Stimulated activated CD4-positive, alpha-beta T cell treated with anti-CD3 and anti-CD28 coated beads, Interleukin-15, amount 100 ng/mL, for 24 hours (primary cell): ENCODE measurements at places on chromosomes 11 and 22.

DNA sequence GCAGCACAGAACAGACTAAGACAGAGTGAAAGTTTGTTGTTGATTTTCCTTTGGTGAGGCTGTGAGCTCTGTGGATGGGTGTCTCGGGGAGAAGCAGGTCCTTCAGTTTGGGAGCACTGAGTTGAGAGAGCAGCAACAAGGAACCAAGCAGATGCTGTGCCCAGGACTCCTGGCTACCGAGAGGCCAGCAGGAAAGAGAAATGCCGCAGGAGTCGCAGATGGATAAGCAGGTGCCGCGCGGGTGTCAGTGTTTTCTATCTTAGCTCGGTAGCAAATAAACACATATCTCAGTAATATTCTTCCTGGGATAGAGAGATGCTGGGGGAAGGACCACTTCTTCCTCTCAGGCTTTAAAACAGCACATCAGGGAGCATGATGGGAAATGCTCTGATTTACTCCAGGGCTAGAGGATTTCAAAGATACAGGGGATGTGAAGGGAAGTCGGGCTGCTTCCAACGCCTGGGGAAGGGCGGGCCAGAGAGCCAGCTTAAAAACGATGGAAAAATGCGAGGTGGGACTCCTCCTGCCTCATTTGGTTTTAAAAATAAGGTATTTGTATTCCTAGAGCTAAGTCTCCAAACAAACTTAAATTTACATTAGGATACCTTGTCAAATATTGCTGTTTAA, 470.7 kb upstream of the B3GAT1 start:
- DNase-seq: no peak

- DNase-seq: no peak
Observed at GRCh38 chr11:69541001-69541285, 59.5 kb downstream of the LINC01488 start.

DNA sequence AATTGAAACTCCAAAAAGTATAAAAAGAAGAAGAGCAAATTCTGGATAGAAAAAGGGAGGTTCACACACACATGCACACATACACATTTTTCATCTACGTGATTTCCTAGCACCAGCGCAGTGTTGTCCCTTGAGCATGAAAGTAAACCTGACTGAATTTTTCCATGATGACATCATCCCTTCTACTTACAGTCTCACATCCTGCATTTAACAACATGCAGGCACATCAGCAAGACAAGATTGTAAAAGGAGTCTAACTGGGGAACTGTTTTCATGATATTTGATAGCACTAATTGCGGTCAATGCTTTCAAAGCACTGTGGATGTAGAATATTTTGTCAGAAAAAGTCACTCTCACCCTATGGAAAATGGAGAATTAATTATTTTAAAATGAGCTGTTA, 36.6 kb downstream of the GAS2 start:
- peak; percentile 18 for DNase-seq

DNA sequence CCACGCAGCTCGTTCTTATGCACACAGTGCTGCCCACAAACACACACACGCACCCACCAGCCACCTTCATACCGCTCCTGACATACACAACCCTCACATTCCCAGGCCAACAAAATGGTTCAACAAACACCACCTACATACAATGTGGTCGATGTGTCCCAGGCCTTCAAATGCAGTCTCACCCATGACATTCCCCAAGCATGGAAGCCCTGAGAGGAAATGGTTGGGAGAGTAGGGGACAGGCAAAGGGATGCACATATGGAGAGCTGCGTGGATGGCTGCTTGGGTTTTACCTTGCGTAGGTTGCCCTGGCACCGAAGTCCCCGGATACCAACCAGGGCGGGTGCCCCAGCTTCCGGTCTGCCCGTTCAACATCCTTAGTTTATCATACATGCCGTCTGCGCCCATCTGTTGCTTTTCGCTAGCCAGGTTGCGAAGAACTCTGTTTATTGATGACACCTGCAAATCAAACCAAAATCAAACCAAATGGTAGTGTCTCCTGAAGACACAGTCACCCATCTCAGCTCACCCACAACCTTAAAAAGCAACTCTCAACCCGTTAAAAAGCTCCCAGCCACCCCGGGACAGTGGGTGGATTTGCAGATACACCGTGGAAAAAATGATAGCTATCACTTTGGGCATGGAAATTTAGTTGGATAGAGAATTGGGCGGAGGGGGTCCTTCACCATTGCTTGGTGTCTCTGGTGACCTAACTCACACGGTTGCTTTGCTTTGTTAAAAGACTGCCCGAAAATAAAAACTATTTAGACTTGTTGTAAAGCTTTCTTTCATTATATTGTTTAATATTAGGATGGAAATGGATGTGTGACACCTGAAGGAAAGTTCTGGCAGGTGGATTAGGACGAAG, 10.5 kb downstream of the PAX6 start:
- no peak for DNase-seq

DNA sequence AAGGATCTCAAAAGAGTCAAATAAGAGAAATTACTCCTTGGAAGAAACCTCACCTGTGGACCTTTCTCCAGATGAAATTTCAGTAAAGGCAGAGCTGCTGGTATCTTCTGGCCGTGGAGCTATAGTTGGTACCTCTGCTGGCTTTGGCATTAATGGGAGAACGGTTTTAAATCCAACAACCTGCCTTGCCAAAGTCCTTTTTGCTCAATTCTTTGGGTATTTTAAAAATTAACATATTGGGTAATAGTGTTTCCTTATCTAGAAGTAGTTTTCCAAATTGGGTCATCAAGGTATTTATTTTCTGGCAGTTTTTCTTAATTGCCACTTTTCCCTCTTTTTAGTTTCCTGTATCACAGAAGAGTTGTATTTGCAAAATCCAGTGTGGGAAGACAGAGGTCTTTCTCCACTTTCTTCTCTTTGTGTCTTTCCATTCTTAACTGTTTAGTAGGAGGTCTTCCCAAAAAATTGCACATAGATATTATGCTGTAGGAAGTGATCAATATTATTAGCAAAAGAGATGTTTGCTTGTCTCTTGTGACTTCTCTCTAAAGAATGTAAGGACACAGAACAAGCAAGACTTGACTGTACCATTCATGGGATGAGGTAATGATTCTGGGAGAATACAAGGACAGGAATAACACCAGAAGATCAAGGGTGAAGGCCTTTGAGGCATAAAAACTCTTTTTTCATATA, at the start of gene SAA4:
Gene SAA4, minus strand, starts transcription at position 139 of the 693 bp plus-strand sequence. CDS start 876 bp downstream, outside the sequence.
- no peak for DNase-seq

GRCh38 chr22:44597616-44598015, 99.6 kb upstream of the RTL6 start:
- DNase-seq: no peak

DNA sequence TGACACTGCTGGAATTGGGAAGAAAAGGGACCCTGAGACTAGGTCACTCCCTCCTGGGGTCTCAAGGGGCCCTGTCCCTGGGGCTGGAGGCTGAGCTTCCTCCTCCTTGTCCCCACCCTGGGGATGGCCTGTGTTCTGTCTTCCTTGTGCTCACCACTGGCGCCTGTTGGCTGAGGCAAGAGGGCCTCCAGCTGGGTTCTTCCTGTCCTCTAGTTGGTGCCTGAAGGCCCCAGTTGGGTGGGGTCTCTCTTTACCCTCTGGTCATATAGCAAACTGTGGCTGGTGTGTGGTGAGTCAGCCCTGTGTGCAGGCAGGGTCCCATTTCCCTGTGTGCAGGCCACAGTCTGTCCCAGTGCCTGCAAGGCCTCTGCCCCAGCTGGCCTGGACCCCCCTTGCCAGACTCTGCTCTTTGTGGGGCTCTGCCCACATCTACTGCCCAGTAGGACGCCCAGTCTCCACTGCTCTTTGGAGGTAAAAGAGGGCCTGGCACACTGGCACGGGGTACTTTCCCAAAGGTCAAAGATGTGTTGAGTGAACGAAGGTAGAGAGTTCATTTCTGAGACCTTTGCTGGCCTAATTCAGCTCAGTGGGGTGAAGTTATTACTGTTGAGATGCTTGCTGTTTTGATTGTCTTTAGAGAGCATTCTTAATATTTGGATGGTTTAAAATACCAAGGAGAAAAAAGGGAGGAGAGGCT, 55.1 kb upstream of the CLDN5 start:
- DNase-seq: peak; percentile 19

- DNase-seq: no peak
Observed at GRCh38 chr11:106957030-106957482, 61.2 kb downstream of the GUCY1A2 start.

- DNase-seq: no peak
Observed at GRCh38 chr11:94560834-94561233, 6.3 kb upstream of the PIWIL4 start.

GRCh38 chr11:62710001-62710345, 2.5 kb downstream of the GNG3 start:
- no peak for DNase-seq

DNA sequence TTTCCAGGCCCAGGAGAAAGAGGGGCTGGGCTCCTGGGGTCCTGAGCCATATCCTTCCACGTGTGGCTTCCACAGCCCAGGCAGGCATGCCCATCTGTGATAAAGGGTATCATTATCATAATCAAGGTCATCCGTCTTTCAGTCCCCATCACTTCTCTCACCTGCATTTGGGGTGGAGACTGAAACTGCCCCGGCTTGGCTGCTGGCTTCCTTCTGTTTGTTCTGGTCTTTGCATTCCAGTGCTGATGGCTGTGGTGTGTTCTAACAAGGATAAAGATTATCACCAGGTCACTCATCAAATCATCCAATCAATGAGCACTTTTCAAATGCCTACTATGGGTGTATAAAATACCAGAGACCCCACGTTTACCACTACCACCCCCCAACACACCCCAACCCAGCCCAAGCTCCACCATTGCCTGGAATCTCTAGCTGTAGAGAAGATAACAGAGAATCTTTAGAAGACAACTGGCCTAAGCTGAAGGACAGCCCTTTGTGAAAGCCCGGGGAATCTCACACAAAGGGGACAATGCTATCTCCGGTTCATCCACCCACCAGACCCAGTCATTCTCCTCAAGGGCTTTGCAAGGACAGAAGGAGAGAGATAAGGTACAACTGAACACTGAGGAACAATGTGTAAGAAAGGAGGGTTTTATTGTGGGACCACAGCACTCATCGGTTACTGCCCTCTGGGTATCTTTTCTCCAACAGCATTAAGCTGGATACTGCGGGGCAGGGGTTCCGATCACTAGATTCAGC, 54.9 kb downstream of the AHNAK start:
- no peak for DNase-seq

DNA sequence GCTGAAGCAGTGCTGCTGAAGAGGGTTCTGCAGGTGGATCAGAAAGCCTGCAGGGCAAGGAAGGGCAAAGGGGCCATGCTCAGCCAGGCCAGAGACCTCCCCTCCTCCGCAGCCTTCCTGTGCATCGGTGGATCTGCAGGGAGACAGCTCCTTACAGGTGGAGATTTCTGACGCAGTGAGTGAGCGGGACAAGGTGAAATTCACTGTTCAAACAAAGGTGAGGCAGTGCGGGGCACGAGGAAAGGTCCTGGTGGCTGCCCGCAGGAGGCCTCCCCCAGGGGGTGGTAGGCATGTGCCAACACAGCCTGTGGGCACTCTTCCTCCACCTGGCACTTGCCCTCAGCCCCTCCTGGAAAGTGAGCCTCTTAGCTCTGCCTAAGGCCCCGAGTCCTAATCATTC, 8.6 kb downstream of the CFL1 start:
- DNase-seq: no peak

GRCh38 chr11:73729594-73730206, 31.2 kb downstream of the RAB6A start:
- no peak for DNase-seq

GRCh38 chr11:103587901-103588788, 448.3 kb upstream of the DDI1 start:
- DNase-seq: no peak

- DNase-seq: no peak
Observed at GRCh38 chr11:28476864-28477263, 368.7 kb downstream of the METTL15 start.

GRCh38 chr11:16434036-16434435, 77.7 kb upstream of the SOX6 start:
- no peak for DNase-seq

- DNase-seq: no peak
Observed at GRCh38 chr11:4459500-4459899, 10.4 kb downstream of the OR52K2 start.
